ENCODE measurements at places on chromosomes 5 and 9.

GRCh38 chr9:127166651-127167524 lies 44.5 kb upstream of the ANGPTL2 start:
- DNase-seq = peak; percentile 12

- peak; percentile 15 for DNase-seq
Measured at GRCh38 chr5:56447232-56447631, 214.1 kb upstream of the ANKRD55 start.

DNA sequence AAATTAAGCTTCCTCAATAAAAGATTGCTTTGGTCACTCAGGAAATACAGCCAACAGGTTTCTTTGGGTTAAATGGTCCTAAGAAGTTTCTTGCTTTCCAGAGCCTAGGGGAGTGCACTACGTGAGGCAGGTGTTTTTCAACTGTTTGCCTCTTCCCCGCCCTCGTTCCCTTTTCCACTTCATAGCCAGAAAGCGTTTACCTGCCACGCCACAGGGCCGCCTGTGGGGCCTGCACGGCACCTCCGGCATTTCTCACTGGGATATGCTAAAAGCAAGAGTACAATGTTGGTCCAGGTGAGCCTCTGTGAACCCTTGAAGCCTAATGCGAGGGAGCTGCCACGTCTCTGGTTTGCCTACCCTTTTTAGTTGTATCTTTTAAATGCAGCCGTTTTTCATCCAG lies 167.6 kb upstream of the OTULINL start:
- no peak for DNase-seq

DNA sequence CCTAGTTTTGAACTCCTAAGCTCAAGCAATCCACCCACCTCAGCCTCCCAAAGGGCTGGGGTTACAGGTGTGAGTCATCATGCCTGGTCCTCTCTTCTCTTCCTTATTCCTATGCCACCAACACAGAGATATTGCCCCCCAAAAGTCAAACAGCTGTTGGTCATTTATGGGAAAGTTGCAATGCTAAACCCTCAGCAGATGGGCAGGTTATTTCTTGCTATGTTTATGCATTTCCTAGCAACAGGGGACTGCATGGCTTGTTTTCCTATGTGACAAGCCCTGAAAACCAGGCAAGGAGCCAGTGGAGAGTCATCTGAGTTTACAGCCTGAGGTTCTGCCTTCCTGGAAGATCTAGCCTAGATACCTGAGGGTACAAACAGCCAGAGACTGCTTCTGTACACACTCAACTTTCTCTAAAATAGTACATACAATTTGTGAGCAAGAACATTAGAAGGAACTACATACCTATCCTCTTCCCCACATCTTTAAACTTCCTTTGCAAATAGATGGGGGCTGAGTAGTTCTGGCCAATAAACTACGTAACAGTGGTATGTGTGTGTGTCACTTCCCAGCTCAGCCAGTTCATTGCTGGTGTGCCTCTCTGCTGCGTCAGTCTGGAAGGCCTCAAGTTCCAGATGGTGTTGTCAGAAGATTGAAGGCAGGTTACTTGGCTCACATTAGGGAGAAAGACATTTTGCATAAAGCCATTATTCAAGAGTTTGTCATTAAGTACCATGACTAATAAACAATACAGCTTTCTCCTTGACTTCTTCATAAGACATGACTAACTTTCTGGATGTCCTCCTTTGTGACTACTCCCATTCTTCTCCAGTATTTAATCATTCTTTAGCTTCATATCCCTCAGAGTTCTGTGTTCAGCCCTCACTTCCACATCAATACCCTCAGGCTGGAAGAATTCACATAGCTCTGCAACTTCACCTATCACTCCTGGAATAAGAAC lies 65.3 kb downstream of the CSNK1A1 start:
- DNase-seq = peak; percentile 99

- DNase-seq = no peak
Measured at GRCh38 chr5:2298781-2299180, 416.1 kb upstream of the IRX4 start.

- no peak for DNase-seq
Measured at GRCh38 chr9:130945173-130945572, 6.1 kb upstream of the FIBCD1 start.

DNA sequence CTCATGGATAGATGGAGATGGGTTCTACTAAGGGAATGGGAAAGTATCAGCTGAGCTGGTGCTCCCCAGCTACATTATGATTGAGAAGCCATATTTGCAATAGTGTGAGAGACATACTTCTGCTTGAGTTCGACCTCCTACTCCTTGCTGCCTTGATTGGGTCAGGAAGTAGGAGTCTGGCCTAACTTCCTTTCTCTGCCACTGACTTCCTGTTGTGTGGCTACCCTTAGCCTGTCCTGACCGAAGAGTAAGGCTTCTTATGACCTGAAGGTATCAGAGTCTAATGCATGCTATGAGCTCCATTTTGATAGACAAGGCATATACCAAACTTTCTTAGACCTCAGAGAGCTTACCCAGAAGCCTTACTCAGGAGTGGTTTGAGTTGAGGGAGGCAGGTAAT lies 53.9 kb downstream of the OSTF1 start:
- DNase-seq = no peak

DNA sequence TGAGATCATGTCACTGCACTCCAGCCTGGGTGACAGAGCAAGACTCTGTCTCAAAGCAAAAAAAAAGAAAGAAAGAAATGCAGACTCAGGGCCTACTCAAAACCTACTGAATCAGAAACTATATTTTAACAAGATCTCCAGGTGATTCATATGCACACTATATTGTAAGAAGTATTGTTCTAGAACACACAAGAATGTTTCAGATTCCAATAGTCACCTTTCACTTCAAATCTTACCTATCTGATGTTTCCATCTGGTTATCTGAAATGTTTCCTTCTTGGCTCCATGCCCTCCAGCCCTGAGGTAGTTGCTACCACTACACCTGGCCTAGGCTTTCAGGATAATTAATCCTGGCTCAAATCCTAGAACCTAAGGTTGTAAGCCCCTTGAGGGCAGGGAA lies 36.8 kb upstream of the SNX2 start:
- no peak for DNase-seq

GRCh38 chr5:176731506-176732160 lies 78.7 kb upstream of the UNC5A start:
- no peak for DNase-seq

- peak; percentile 16 for DNase-seq
Measured at GRCh38 chr9:130579738-130580463, 524 bp downstream of the FUBP3 start.

GRCh38 chr9:79857188-79857587 lies 285.4 kb downstream of the TLE4 start:
- no peak for DNase-seq

DNA sequence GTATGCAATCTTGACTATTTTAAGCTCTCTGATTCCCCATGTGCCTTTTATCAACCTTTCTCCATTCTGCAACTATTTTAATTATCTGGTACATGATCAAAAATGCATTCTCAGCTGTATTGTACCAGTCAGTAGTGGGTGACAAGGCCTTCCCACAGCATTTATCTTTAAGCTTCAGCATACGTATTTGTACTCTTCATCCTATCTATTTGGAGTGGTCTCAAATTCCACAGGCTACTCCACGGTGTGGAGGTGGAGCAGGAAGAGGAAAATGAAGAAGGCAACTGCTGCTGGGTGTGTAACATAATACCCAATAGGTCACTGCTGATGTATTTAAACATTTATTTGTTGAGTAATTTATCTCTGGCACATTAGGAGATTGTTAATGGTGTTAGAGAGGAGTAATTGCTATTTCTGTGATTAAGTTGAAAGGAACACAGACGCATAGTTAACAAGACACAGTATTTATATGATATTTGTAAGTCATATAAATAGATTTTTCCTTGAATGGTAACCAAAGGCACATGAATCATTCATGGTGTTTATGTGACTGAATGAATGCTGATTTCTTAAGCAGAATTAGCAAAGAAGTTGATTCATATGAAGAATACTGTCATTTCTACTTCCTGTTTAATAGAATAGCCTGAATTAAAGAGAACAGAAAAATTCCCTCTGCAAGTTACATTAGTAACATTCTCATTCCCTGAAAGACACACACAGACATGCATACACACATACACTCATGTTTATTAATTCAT lies 153.8 kb upstream of the NR3C1 start:
- peak; percentile 85 for DNase-seq

- DNase-seq = no peak
Measured at GRCh38 chr9:128232528-128233428, 29.6 kb downstream of the DNM1 start.

- DNase-seq = peak; percentile 70
Measured at GRCh38 chr5:96114736-96115135, 153.1 kb upstream of the ELL2 start.

GRCh38 chr9:116687754-116688135 lies 640 bp downstream of the TRIM32 start:
- no peak for DNase-seq

DNA sequence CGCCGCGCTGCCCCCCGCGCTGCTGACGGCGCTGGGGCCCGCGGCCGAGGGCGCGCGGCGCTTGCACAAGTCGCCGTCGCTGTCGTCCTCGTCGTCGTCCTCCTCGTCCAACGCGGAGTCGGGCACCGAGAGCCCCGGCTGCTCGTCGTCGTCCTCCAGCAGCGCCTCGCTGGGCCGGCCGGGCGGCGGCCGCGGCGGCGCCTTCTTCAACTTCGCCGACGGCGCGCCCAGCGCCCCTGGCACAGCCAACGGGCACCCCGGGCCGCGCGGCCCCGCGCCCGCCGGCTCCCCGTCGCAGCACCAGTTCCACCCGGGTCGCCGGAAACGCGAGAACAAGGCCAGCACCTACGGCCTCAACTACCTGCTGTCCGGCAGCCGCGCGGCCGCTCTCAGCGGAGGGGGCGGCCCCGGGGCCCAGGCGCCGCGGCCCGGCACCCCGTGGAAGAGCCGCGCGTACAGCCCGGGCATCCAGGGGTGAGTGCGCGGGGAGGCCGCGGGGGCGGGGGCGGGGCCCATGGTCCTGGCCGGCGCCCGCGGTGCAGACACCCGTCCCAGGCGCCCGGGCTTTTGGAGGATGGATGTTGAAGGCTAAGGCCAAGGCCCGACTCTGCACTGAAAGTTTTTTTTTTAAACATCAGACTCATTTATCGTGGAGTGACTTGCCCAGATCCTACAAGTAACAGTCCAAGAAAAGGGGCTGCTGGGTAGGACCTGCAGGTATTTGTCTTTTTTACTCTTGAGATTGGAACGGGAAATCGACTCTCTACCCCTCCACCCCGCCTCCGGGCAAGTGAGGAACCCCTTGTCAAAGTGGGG lies 1.2 kb downstream of the TENT4A start:
- no peak for DNase-seq

- no peak for DNase-seq
Measured at GRCh38 chr9:89410641-89411350, 87.1 kb downstream of the SEMA4D start.

DNA sequence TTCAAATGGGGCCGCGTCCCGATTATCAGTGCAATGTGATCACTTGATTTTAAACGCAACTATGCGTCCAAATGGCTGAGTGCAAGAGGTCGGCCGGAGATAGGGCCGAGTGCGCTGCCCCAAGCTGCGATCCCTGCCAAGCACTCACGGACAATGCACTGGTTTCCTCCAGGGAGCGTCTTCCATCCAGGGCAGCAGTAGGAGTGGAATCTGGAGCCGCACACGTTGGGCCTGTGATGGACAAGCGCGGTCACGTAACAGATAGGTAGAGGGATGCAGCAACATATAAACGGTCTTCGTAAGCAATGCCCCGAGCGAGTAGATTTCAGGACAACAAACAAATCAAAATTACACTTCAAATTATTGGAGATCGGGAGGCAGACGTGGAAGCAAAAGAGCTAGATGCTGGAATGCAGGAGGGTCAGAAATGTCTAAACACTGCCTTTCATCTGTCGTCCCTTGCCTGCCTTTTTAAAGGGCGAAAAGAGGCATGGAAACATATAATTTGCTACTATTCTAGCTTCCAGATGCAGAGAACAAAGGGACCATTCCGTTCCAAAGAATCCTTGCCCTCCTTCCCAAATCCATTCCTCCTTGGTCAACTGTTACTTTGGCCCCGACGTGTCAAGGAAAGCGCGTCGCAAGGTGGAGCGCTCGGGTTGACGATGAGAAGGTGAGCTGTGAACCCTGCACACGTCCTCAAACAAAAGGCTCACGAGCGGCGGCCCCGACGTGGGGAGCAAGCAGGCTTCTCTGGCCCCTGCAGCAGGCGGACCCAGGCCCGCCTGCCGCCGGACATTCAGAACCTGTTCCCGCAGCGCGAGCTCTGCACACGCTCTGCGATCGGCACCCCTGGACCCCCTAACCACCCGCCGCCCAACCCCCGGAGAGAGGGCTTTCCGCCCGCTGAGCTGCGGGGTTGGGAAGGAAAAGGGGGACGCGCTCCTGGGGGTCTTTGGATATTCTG lies 1.5 kb downstream of the FBN2 start:
- DNase-seq = peak; percentile 68

- no peak for DNase-seq
Measured at GRCh38 chr5:15354021-15354420, 146.0 kb upstream of the FBXL7 start.

DNA sequence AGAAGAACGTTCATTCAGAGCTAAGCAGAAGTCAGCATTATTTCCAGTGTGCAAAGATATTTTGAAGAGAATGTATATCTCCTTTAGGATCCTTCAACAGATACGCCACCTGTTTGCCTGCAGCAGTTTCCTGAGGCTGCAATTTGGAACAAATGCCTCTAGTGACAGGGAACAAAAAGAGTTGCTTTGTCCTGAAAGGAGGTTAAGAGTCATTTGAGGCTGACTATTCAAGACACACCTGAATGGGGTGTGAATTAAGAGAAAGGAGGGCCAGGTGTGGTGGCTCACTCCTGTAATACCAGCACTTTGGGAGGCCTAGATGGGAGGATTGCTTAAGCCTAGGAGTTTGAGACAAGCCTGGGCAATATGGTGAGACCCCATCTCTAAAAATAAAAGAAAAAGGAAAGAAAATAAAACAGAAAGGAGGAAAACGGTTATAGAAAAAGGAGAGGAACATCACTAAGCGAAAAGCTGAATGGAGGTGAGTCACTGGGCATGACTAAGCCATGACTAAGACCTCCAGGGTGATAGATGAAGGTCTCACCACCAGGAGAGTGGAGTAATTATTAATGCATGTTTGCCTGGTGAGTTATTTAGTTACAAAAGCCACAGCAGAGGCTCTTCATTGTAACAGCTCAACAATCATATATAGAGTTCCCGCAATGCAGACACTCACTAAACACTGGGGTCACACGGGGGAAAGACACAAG lies 255.2 kb upstream of the TNC start:
- DNase-seq = peak; percentile 96

GRCh38 chr9:16203729-16204573 lies 651.1 kb downstream of the CCDC171 start:
- no peak for DNase-seq

DNA sequence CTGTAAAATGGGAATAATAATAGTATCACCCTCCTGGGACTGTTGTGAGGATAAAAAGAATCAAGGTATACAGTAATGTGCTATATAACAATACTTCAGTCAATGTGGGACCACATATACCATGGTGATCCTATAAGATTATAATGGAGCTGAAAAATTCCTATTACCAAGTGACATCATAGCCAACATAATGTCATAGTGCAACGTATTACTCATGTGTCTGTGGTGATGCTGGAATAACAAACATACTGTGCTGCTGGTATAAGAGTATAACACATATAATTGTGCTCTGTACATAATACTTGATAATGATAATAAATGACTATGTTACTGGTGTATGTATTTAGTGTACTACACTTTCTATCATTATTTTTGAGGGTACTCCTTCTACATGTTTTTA lies 38.1 kb downstream of the LIFR start:
- peak; percentile 16 for DNase-seq

GRCh38 chr9:37209431-37210386 lies 89.3 kb downstream of the ZCCHC7 start:
- DNase-seq = no peak

Data from iris pigment epithelial cell (primary cell).